ENCODE measurements at places on chromosomes 12 and 14.

DNA sequence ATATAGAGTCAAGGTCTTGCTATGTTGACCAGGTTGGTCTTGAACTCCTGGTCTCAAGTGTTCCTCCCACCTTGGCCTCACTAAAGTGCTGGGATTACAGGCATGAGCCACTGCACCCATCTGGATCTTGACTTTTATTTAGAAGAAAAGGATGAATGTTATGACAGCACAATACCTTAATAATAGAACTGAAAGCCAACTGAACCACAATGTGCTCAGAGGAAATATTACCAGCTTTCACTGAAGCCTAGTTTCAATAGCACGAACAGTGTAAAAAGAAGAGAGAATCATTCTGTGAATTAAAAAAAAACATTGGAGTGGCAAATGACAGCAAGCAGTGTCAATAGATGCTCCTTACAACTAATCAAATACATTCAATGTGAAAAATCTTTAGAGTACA, 239.2 kb upstream of the RMST start:
- DNase-seq: no peak

DNA sequence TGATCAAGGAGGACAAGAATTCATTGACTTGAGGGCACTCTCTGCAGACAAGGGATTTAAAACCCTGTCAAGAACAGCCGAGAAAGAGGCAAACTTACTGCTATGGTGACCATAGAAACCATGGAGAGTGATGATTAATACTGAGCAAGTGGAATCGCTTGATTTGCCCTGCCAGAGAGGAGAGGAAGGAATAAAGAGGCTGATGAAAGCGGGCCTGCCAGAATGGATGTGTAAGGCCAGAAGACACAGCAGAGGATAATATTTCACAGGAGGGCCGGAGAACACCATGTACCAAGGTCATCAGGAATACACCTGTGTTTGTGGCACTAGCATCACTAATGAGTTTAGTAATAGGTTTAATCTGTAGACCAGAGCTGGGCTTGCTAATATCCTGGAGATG, 221.8 kb upstream of the DCN start:
- DNase-seq: no peak

DNA sequence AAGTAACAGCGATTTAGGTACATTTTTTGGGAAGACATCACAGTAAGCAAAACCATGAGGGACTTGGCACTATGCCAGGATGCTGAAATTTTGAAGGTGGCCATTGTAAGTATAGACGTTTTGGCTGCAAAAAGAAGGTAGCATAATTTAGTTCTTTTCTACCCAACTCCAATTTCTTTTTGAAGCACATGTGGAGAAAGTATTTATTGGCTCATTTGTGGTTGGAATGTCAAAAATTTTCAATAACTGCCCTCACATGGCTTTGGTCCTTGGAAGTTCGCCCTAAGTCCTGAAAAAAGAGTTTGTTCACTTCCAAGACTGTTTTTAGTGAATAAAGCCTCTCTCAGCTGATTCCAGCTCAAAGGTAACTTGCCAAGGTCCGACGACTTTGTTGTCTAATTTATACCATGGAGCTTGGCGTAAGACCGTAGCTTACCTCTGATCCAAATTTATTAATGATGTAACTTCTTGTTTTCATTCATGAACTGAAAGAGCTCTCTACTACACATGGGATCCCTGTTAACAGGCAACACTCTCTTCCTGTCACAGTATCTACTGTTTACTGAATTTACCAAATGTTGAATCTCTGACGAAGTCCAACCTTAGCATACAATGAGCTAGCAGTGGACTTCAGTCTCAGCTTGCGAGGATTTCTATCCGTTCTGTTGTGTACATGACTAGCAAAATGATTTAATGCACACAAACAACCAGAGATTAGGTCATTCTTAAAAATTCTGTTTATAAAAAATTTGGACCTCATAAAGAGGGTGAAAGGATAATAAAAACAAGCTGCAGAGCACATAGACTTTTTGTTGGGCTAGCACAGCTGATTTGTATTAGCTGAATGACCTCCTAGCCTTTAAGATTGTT, 49.0 kb downstream of the MSRB3 start:
- no peak for DNase-seq

- DNase-seq: no peak
These were observed 163.3 kb upstream of the NTF3 start for GRCh38 chr12:5268424-5269210.

- DNase-seq: no peak
These were observed 1189.4 kb upstream of the USP15 start for GRCh38 chr12:61070640-61071414.

DNA sequence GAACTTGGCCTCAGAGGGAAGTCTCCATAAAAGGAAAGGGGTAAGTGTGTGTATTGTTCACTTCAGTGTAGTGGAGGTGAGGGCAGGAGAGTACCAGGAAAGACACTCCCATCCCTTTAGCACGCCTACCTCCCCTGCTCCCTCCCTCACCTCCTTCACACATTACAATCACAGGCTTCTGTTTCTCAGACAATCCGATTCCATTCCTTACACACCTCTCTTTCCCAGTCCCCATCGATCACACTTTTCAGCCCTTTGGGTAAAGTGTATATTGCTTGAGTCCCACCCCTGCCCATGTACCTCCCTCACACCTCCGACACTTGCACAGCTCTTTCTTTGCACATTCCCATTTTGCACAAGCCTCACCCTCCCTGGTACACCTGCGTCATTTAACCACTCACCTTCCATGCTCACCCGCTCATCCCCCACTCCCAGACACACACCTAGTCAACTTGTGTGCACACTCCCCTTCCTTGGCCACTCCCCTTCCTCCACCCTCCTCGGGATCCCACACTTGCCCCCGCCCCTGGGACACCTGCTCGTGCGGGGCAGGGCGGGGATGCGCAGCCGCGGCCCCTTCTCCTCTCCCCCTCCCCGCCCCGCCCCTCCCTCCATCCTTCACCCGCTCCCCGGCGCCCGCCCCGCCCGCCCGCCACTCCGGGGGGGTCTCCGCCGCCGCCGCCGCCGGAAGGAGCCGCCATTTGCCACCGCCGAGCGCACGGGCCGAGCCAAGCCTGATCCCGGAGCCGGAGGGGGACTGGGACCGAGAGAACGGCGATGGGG, at the start of gene MARCHF9:
Gene MARCHF9, plus strand, starts transcription at position 693 of the 783 bp plus-strand sequence. CDS start 426 bp downstream, outside the sequence.
- DNase-seq: peak; percentile 64

DNA sequence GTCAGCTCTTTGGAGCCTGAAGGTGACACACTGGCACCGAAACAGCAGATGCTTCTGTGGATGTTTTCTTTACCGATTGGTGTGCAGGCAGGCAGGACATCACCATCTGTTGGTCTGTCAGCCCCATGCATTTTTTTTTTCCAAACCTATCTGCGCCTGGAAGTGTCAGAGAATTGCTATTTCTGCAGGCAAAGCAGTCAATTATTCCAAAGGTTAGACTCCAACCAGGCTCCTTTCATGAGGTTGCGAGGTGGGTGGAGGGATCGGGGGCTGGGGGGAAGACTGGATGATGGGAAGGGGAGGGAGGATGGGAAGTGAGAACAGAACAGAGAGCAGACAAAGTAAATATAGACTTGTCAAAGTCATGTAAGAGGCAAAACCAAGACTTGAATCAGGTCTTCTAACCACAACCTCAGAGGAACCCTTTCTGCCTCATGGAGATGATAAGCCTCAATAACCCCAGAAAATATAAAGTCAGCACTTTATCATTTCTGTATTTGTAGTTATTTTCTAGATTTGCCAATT, 117.7 kb downstream of the OTOGL start:
- DNase-seq: peak; percentile 25

DNA sequence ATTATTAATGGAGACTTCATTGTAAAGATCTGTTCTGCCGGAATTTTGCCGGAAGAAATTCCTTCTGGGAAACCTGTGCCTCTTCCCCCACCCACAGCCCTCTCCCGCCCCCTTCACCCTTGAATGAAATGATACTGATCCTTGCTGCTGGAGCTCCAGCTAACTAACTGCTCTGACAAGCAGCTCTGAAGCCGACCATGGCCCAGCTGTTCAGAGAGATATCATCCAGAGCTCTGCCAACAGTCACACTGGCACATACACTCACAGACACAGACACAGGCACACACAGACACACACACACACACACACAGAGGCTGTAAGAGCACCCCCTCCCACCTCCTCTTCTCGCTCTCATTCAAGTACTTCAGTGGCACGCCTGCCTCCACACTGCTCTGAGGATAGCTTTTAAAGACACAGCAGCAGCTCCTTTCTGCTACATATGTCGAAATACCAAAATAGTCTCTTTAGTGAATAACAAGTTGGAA, 88.6 kb downstream of the R3HDM2 start:
- peak; percentile 40 for DNase-seq

- no peak for DNase-seq
These were observed 368.2 kb upstream of the ATP2B1 start for GRCh38 chr12:90076851-90077319.

GRCh38 chr14:105390849-105391500, 7.4 kb upstream of the TEX22 start:
- DNase-seq: no peak

GRCh38 chr14:42665083-42665482, 1058.4 kb downstream of the LRFN5 start:
- DNase-seq: no peak

DNA sequence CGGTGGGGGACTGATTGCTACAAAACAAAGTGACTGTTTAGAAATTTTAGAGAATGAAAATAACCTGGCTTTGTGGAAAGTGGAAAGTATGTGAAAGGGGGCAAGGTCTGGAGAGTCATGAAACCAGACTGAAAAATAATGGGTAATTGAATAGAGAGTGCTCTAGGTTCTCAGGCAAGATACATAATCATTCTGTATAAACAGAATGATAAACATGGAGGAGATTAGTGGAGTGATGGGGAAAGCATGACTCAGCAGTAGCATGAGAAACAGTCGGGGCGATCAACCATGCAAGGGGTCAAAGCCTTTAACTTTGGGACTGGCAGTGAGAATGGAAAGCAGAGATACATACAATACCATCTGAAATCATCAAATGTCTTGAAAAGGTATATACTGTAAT, 332.5 kb downstream of the CCER1 start:
- DNase-seq: no peak

DNA sequence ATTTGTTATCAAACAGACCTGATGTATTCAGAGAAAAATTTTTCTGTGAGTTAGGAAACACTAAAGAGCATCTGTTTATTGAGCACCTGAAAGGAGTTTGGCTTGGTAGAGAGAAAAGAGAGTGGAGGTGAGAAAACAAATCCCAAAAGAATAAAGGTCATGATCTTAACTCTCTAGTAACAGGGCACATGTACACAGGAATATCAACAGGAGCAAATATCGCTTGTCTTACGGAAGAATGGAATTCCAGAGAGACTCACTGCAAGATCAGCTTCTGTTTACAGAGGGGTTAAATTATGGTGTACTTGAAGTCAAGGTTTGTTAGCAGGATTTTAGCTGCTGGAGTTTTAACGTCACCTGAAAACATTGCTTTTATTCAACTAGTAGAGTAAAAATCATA, 78.8 kb downstream of the SPPL3 start:
- DNase-seq: no peak

DNA sequence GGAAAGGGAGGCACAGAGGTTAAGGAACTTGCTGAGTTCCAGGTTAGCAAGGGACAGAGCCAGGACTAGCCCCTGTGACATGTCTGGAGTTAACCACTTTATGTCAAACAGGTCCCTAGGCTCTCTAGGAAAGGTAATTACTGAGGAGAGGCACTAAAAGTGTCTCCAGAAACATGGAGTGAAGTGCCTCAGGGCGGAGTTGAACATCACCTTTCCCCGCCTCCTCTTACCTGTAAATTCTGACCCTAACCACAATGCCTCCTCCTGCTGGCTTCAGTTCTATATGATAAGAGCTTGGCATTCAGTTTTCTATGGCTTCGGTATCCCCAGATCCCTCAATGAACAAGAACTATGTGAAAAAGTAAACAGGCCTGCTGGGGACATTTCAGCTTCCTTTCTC, 18.1 kb downstream of the RPH3A start:
- DNase-seq: no peak

GRCh38 chr12:64450711-64451486, 1.0 kb upstream of the TBK1 start:
- DNase-seq: no peak

DNA sequence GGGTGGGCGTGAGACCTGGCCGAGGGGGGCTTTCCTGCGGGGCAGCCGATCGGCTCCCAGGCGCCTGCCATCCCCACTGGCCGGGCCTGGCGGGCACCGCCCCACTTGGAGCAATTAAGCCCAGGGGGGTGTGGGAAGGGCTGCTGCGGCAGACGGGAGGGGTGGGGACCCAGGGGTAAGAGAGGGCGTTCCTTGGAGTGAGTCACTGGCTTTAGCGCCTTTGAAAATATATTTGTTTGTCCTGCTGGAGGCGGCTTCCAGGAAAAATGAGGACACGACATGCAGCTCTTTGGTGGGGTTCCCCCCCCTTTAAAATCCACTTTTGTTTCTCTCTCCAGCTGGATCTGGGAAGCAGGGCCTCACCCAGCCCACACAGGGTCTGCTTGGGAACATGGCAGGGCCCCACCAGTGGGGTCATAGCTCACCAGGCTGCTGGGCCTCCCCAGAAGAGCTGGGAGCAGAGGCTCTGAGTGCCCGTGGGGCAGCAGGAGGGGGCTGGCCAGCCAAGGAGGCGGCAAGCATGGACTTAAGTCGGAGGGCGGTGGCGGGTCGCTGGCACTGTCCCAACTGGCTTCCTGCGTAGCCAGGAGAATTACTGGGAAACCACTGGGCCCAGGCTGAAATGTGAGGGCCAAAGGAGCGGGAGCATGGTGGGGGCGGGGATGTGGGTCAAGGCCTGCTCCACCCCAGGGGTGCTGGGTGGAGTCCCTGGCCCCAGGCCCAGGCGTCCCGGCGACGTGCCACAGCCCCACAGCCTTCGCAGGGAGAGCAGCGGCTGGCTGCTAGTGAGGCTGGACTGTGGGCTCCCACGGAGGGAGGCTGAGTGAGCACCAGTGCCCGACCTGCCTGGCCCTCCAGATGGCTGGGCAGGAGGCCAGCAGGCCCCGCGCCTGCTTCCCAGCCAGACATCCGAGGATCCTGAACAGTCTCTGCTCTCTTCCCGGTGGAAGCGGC, 128.0 kb downstream of the RFLNA start:
- no peak for DNase-seq

GRCh38 chr14:84288781-84289180, 1241.2 kb upstream of the FLRT2 start:
- no peak for DNase-seq

DNA sequence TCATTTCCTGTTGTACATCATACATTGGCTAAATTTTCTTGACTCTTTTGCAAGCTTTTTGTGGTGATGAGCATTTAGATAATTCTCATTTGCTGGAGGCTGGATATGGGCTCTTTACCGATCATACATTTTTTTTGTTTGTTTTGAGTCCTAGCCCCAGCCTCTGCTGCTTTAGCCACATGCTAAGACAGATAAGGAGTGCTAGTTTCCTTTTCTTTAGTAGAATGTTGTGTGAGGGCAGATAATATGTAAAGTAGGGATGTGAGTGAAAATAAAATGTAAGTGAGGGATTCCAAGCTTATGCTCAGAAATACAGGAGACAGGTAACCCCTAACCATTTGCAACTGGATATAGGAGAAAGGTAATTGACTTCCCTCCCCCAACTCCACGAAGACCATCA, 405.7 kb downstream of the TRHDE start:
- DNase-seq: no peak

Data from glutamatergic neuron (in vitro differentiated cells).